Stimulated activated CD4-positive, alpha-beta T cell treated with anti-CD3 and anti-CD28 coated beads, TNF-alpha, amount 100 ng/mL, for 4 hours (primary cell): ENCODE measurements at places on chromosomes 1 and 21.

- no peak for DNase-seq
Measured at GRCh38 chr1:25590096-25590824, 26.3 kb upstream of the MAN1C1 start.

DNA sequence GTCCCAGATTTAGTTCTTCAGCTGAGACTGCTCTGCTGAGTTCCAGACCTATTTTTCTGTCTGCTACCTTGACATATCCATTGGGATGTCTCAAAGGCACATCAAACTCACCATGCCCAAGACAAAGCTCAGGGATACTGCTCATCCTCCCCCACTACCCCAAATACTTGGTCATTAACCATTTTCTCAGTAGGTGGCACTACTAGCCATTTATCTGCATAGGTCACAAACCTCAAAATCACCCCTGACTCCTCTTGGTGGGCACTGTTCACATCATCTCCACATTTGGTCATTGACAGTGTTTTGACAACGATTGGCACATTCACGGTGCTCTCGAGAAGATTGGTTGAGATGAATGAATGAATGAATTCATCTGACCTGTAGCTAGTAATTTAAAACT lies 32.1 kb downstream of the CACNA1S start:
- no peak for DNase-seq

GRCh38 chr1:72526926-72527325 lies 244.6 kb upstream of the NEGR1 start:
- no peak for DNase-seq

DNA sequence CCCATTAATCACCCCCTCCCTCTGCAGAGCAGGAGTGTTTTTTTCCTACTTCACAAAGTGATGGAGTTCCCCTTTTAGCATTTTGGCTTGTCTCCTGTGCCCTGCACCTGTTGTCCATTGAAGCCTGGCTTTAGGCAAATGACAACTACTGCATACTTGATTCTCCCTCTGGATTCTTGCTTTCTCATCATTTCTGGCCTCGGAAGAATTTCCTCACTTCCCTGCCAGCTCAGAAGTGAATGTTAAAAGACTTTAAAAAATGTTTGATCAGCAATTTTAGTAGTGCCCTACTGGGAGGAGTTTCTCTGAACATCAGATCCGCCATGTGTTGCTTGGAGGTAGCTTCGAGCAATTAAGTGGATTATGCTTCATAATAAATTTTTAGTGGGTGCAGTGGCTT lies 28.1 kb downstream of the RCOR3 start:
- DNase-seq = no peak

DNA sequence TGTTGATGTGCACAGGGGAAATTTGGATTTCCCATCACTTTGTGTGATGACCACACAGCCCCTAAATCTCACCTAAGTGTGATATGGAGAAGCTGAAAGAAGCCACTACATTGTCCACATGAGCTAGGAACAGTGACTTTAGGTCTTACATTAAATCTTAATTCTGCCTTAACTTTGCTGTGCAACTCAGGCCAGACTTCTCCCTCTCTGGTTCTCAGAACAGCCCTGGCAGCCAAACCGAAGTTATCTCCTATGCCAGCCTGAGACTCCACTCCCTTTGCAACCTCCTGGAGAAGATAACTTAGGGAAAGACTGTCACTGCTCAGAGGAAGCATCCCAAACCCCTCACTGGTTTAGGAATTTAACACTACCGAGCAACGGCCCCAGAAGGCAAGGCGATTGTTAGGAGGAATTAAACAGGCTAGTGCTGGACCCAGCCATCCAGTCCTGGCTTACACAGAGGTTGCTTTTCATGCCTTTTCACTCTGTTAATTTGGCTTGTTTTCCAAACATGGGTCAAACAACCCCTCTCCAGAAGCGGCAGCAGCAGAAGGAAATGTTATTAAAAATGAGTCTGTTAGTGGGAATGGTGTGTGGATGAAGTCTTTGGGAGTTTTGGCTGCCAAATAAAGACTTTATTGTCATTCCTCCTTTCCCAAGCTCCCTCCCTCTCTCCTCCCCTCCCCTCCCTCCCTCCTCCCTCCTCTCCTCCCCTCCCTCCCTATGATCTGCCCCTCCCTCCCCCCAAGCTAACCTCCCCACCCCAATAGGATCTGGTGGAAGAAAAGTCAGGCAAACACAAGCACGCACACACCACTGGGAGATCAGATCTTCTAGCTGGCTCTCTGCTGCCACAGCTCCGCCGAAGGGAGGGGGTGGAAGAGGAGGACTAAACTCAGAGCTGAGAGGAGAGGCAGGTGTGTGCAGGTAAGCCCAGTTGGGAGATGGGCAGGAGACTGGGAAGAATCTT lies at the start of gene PRELP:
TSS of gene PRELP (plus strand) at position 795 of the 970 bp plus-strand sequence. CDS start 7,379 bp downstream, outside the sequence.
- no peak for DNase-seq

GRCh38 chr1:178093494-178093950 lies 382 bp upstream of the RASAL2 start:
- no peak for DNase-seq

GRCh38 chr1:19577036-19577435 lies 67.1 kb upstream of the NBL1 start:
- no peak for DNase-seq

GRCh38 chr1:205263580-205264190 lies 35.9 kb downstream of the TMCC2 start:
- no peak for DNase-seq

- no peak for DNase-seq
Measured at GRCh38 chr1:53371121-53371666, 43.3 kb upstream of the LRP8 start.

- DNase-seq = peak; percentile 51
Measured at GRCh38 chr1:153945131-153945794, 1.3 kb downstream of the DENND4B start.

GRCh38 chr21:42220138-42220701 lies 1.3 kb downstream of the ABCG1 start:
- DNase-seq = no peak

DNA sequence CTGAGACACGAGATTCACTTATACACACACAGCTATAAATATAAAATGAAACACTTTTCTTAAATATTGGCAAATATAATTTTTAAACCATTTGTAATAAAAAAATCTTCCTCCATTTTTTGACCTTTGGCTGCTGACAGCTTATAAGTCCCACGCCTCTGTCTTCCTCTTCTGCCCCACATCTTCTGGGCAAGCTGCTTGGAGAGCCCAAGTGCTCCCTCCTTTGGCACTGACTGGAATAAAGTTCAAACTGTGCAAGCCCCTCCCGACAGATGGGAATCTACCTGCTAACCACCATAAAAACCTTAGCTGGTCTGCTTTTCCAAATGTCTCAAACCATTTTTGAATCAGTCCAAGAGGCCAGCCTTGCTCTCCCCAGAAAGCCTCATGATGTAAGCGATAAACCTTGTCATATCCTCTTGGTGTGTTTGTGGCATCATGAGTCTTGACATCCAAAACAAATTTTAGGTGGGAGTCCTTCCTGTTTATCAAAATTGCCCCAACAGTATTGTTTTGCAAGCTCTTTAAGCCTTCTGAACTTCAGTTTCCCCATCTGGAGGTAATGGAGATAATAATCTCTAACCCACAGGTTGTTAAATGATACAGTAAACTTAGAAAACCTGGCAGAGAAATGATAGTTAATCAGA lies 99.8 kb downstream of the SNX7 start:
- no peak for DNase-seq

DNA sequence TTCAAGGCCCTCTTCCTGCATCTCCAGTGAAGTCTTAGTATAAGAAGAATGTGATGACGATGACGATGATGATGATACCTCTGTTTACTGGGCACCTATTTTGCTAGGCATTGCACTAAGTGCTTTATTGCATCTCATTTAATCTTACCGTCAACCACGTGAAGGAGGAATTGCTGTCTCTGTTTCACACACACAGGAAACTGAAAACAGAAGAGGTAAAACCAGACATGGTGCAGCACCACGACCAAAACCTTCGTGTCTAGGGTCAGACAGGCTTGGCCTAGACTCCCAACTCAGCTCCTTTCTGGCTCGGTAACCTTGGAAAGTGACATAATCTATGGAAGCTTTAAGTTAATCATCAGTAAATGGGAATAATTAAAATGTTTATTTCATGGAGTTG lies 20.7 kb upstream of the KCNA2 start:
- DNase-seq = no peak

GRCh38 chr1:70840260-70840953 lies 207.2 kb downstream of the PTGER3 start:
- no peak for DNase-seq

DNA sequence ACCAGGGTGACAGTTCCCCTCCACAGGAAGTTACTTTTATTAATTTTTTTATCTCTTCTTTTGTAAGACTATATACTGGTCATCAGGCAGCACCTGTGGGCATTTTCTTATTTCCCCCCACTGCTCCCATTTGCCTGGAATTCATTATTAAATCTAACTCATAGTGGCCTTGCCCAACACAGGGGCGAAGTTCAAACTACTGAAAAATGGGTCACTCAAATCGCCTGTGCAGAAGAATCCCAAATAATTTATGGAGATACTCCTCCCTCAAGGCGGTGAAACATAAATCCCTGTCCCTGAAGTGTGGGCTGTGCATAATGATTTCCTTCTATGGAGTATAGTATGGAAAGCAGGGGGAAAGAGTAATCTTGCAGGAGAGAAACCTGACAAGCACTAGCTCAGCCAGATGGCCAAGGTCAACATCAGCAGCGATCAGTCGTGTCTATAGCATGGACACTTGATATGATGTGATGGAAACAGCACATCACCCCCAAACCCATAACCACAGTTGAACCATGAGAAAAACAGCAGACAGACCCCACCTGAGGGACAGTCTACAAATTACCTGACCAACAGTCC lies 7.9 kb downstream of the CAMK2N1 start:
- no peak for DNase-seq

DNA sequence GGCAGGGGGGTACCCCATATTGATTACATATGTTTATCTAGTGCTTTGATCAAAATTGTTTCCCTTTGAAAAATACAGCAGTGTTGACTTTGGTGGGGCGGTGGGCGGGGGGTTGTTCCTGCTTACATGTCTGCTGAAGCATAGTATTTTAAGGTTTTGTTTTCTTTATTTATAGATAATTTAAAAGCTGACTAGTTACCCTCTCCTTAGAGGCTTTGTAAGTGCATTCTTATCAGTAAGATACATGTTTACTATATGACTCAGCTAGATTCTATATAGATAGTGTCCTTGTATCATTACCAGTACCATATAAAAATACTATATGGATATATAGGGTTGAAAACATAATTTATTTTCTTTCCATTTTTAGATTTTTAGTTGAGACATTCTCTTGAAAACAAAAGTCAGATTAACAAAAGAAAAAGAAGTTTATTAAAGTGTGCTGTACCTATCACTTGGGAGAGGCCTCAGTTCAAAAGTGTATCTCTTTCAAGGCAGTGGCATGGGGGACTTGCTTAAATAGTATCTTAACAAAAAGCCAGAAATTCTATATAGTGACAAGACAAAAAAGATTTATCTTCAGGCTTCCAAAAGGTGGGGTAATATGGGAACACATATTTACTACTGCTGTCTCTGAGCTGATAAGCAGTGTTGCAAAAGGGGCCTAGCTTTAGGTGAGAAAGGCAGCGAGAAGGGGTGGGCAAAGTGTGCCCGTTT lies 79.0 kb downstream of the HS2ST1 start:
- DNase-seq = no peak

DNA sequence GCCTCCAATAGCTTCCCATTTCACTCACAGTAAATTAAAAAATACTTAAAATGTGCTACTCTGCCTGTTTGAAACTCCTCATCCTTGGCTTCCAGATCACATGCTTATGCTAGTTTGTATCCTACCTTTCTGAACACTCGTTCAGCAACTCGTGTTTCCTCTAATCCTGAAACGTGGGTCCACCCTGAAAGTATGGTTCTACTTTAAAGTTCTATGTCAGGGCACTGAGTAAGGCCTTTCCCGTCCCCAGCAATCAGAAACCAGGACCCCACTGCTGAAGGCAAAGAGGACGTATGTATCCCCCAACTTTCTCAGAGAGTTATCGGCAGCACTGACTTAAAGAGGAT lies 419 bp upstream of the TSEN15 start:
- no peak for DNase-seq

- DNase-seq = no peak
Measured at GRCh38 chr21:38878379-38879179, 72.8 kb downstream of the ETS2 start.

- DNase-seq = no peak
Measured at GRCh38 chr1:71834601-71835441, 447.5 kb downstream of the NEGR1 start.

- no peak for DNase-seq
Measured at GRCh38 chr1:92240034-92240433, 22.3 kb downstream of the C1orf146 start.

DNA sequence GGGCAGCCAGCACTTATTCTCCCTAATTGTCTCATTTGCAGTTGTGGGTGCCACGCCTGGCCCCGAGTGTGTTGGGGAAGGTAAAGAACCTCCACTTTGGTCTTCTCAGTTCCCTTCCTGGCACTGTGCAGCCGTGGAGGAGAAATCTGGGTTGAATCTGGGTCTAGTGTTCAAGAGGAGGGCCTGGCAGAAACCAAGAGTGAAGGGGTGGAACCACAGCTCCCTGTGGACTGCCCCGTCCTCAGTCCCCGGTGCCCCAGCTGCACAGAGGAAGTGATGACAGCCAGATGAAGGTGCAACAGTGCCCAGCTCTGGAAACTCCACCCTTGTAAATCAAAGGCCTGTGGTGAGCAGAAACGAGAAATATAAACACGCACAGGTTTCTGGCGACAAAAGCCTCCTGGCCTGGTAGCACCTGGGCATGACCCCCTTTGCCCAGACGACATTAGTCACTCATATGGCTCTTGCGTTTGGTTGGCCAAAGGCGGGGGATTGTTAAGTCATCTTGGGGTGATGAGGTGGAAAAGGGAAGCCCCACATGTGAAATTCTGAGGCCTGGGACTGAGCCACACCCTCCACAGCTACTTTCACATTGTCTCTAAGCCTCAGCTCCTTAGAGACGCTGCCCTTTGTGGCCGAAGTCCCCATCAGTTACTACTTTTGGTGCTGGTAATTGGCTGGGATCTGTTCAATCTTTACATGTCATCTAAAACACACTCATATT lies 4.2 kb upstream of the ECE1 start:
- DNase-seq = peak; percentile 52

DNA sequence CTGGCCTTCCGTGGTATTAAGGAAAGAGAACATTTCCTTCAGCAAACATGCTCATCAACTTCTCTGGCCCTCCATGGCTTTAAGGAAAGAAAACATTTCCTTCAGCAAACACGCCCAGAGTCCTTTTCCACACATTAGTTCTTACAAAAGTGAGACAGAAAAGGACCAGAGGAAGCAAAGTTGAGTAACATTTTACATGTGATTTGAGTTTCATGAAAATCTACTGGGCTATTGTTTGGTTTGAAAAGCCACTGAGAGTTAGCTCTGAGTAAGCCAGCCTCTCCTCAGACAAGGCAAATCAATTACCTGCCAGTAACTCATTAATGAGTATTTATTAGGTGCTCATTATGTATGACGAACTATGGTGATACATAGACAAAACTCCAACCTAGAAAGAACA lies 78.0 kb downstream of the NID1 start:
- no peak for DNase-seq
